ENCODE measurements at places on chromosomes 13 and 19.

DNA sequence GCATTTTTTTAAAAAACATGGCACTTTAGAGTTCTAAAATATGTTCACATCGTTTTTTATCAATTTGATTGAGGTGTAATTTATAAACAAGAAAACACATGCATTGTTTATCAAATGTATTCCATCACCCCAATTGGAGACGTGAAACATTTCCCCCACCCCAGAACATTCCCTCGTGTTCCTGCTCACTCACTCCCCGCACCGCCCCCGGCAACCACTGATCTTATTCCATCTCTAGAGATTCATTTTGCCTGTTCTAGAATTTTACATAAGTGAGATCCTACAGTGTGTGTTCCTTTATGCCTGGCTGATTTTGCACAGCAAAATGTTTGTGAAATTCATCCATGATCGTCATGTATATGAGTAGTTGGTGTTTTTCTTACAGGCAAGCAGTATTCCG, 50.5 kb upstream of the KCTD15 start:
- DNase-seq, result no peak

DNA sequence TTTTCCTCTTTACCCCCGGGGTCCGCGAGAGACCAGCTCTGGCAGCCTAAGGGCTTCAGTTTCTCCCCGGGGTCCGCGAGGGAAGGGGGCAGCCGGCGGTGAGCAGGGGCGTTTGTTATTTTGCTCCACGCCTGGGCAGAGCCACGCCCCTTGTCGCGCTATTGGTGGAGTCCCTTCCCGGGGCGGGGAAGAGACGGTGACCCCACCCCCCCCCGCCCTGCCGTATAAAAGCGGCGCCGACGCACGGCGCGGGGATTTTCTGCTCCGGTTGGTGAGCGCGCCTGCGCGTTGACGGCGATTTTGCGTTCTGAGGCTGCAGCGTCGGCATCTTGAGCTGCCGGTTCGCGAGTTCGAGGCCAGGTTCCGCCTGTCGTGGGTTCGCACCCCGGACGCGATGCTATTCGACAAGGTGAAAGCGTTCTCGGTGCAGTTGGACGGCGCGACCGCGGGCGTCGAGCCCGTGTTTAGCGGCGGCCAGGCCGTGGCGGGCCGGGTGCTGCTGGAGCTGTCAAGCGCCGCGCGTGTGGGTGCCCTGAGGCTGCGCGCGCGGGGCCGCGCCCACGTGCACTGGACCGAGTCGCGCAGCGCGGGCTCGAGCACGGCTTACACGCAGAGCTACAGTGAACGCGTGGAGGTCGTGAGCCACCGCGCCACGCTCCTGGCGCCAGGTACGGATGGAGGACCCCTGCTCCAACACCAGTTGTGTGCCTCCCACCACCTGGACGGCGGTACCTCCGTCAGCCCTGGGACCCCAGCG, at the start of gene ARRDC2:
Gene ARRDC2 (plus strand): TSS at position 254 of the 757 bp plus-strand sequence. CDS start 141 bp downstream, at position 395.
- DNase-seq, result peak; percentile 84

GRCh38 chr19:48203794-48204628, 33.5 kb downstream of the ZSWIM9 start:
- DNase-seq, result peak; percentile 98

- DNase-seq, result no peak
These were observed 230.0 kb downstream of the MYO16 start for GRCh38 chr13:108859197-108860012.

- no peak for DNase-seq
These were observed 157.6 kb downstream of the KLF5 start for GRCh38 chr13:73216381-73216831.

GRCh38 chr13:29648760-29649159, 53.3 kb upstream of the SLC7A1 start:
- no peak for DNase-seq

DNA sequence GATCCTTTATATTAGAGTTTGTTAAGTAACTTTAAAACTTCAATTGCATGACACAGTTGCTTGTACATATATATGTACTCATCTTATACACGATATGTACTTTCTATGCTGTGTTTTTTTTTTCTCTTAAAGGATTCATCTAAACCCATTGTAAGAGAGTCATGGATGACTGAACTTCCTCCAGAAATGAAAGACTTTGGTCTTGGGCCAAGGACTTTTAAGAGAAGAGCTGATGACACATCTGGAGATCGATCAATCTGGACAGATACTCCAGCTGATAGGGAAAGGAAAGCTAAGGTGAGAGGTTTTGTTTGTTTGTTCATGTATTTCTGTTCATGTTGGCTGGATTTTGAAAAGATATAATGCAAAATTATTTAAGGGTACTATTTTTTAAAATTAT, 26.0 kb downstream of the GPALPP1 start:
- DNase-seq, result no peak

DNA sequence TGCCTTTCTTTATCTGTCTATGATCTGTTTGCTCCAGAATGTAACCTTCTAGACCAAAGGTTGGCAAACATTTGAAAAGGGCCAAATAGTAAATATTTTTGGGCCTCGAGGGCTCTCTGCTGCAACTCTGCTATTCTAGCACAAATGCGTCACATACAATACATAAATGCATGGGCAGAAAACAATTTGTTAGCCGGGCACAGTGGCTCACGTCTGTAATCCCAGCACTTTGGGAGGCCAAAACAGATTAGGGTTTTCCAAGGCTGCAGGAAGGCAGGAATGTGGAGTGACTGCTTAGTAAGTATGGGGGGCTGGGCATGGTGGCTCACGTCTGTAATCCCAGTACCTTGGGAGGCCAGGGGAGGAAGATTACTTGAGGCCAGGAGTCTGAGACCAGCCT, 21.9 kb upstream of the EVI5L start:
- no peak for DNase-seq

- no peak for DNase-seq
These were observed 6.4 kb upstream of the DMWD start for GRCh38 chr19:45798995-45799517.

GRCh38 chr13:48975101-48975855, 434 bp upstream of the FNDC3A start:
- peak; percentile 53 for DNase-seq

DNA sequence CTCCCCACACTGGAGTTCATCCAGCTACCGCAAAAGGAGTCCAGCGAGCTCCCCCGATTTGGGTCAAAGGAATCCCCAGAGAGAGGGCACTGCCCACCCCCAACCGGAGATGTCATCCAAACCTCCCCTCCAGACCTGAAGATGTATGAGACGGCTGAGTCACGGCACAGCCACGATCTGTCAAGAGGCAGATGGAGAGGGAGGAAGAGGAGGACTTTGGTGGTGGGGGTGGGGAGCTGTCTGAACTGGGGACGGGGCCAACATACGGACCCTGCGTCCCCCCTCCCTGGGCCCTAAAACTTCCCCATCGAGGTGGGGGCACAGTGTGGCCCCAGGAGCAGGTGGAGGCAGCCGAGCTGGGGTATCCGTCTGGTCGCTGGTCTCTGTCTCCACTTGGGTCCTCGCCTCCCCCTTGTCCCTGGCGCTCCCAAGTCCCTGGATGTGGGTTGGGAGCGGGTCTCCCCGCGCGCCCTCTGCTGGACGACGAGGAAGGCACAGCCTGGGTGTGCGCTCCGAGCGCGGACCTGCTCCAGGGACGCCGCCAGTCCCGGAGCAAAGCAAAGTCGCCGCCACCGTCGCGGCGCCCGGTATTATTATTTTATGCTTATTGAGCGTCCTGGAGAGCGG, 3.8 kb downstream of the PDE4A start:
- DNase-seq, result peak; percentile 30

GRCh38 chr13:106650690-106651205, 82.8 kb upstream of the ARGLU1 start:
- no peak for DNase-seq

- DNase-seq, result no peak
These were observed 10.4 kb upstream of the ZNF586 start for GRCh38 chr19:57759096-57759495.

DNA sequence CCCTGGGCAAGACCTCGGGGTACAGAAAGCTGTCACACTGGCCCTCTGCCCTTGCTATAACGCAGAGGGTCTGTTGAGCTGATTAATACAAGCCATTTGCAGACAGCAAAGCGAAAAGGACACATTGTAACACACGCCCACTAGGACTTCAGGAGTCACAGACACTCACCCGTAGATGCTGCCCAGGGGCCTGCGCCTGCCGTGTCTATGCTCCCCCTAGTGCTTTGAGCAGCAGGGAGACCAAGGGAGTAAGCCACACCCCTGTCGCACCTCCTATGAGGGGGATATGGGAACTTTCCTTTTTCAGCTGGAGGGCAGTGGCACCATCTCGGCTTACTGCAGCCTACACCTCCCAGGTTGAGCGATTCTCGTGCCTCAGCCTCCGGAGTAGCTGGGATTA, 1930.2 kb downstream of the OLFM4 start:
- no peak for DNase-seq

- DNase-seq, result no peak
These were observed 143.5 kb downstream of the RXFP2 start for GRCh38 chr13:31882794-31883193.

DNA sequence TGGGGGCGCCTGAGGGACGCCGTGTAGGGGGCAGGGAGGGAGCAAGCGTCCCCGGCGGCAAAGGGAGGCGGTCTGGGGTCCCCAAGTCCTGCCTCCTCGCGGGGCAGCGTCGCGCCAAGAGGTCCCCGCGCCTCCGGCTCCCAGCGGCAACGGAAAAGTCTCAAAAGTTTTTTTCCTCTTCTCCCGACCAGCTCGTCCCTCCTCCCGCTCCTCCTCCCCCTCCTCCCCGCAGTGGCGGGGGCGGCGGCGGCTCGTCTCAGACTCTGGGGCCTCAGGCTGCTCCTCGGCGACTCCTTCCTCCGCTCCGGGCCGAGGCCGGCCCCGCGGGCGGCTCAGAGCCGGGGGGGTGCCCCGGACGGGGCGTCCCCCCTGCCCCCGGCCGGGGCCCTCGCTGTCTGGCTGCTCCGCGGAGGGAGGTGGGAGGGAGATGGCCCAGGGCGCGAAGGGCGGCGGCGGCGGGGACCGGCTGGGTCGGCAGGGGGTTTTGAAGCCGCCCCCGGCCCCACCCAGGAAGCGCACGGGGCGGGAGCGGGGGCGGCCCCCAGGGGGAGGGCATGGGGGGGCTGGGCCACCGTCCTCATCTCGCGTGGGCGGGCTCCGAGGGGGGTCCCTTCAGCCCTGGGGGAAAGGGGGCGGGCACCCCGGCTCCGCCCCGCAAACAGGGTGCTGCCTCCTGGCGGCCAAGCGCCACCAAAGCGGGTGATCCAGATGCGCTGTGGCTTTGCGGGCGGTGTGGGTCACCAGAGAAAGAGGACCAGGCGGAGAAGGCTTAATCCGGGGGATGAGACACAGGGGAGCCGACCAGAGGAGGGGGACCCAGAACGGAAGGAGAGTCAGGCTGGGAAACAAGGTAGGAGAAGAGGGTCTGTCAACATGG, at the start of gene TGFB1:
Gene TGFB1 (minus strand): TSS at position 457 of the 877 bp plus-strand sequence. CDS start 878 bp downstream, outside the sequence.
- DNase-seq, result peak; percentile 42

DNA sequence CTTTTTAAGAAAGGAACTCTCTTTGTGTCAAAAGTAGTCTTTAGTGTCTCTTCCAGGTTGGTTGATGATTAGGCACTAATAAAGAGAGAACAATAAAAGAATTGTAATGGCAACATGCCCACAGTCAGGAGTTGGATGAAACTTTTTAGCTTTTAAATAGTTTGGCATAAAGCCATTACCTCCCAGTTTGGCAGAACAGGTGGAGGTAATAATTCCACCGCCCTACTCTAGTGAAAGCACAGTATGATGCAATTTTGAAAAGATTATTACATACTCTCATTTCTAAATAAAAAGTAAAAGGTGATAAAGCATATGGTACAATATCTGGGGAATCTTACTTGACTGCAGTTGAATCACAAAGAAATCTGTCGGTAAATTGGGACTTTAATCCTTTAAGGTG, 497.6 kb downstream of the SUCLA2 start:
- no peak for DNase-seq

DNA sequence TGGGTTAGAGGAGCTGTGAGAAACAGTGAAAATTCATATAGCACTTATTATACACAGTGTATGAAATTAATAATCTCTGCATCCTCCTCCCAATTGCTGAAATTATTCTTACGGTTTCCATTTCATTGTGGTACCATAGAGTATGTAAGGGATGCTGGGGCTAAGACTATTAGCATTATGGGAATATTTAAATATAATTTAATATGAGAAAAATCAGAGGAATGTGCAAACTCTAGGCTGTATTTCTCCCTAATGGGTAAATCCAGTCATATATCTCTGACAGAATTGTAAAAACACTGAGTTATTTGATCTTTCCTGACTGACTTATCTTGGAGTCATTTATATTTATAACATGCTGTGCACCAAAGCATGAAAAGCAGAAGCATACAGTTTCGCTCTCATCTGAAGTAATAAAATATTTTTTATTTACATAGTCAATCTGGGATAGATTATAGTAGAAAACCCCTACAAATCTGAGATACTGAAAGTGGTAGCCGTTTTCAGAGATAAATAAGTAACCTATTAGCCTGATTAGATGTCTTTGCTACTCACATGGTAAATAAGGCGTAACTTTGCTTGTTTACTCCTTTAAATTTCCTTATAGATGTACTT, 34.9 kb downstream of the LRCH1 start:
- DNase-seq, result no peak

- DNase-seq, result no peak
These were observed 26.9 kb upstream of the RBM26 start for GRCh38 chr13:79432992-79433391.

DNA sequence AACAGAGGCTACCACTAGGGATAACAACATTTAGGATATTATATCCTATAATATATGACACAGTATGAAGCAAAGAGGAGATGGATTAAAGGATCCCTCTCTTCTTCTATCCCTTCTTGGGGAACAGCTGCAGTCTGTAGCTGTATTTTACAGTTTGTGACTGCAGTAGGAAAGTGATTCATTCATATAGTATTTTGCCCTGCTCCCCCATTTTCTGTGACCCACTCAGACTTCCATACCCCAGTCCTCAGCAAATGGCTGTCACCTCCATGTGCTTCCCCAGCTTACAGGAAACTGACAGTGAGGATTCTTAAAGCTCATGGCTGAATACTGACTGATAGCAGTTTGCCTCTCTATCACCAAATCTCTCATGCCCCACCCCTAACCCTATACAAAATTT, 27.5 kb downstream of the MICU2 start:
- no peak for DNase-seq

GRCh38 chr19:19748249-19748938, 15.5 kb upstream of the ZNF14 start:
- no peak for DNase-seq

DNA sequence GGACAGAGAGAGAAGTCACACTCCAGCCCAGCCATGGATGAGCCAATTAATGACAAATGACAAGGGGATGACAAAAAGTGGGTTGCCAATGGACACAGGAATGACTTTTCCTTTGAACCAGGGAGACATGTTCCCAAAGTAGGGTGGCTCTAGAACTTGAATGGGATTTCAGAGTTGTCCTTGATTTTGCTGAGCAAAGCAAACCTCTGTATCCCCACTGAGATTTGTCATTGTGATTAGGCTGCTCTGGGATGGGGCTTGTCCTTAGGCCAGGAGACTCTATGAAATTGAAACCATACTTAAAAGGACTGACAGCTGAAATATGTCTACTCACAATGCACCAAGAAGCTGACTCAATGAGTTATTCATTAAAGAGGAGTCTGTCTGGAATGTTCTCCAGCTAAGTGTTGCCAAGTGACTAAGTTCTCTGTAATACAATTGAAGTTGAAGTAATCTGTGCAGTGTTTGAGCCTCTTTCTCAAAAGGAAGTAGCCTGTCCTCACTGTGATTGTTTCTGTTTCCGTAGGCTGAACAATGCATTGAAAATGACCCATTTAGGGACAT, 69.0 kb upstream of the PCDH9 start:
- DNase-seq, result no peak

- DNase-seq, result peak; percentile 26
These were observed 5.0 kb upstream of the JUNB start for GRCh38 chr19:12786141-12786870.

GRCh38 chr13:45222919-45223318, 22.1 kb upstream of the KCTD4 start:
- DNase-seq, result no peak

Measured in substantia nigra (tissue), 51 donors.